GM03348 (cell line): ENCODE measurements at places on chromosomes 2 and 18.

- no peak for DNase-seq
Measured at GRCh38 chr2:231168460-231169139, 29.8 kb upstream of the ARMC9 start.

- no peak for DNase-seq
Measured at GRCh38 chr2:72136331-72136730, 11.3 kb downstream of the CYP26B1 start.

GRCh38 chr2:215431778-215432758, 3.8 kb downstream of the FN1 start:
- no peak for DNase-seq

DNA sequence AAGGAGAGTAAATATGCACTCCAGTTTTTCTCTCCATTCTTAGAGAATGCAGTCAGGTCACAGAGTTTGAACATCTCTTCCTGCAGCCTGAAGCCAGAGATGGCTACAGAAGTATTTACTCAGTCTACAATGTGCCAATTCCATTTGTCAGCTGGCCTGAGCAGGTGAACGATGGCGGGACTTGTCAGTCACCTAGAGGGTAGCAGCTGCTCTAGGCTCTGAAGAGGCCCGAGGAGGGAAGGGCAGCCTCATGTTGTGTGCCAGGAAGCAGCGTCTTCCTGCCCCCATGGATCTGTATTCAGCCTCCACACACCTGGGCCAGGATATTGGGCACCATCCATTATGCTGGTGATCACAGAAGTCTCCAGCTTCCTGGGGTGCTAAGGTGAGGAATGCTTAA, 316.7 kb upstream of the CHAC2 start:
- DNase-seq, result no peak

DNA sequence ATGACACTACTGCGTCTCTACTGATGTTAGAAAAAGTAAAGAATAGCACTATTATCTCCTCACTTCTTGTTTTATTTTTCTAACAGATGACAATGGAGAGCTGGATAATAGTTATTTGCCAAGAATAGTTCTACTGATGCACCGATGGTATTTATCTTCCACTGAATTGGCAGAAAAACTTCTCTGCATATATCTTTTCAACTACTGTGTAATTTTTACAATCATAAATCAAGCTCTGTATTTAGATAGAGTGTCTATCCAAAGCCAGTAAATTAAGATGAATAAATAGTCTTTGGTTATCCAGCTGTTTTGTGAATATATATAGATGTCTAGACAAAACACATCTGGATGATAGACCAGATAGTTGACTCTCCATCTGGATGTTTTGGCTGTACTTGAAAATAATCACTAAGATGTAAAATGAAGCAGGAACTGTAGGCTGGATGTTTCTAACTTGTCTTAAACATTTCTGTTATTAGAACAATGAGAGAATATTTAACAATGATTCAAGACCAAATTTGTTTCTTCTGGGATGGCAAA, 40.1 kb downstream of the RASGRP3 start:
- DNase-seq, result no peak

- no peak for DNase-seq
Measured at GRCh38 chr2:222217712-222218111, 81.1 kb downstream of the PAX3 start.

DNA sequence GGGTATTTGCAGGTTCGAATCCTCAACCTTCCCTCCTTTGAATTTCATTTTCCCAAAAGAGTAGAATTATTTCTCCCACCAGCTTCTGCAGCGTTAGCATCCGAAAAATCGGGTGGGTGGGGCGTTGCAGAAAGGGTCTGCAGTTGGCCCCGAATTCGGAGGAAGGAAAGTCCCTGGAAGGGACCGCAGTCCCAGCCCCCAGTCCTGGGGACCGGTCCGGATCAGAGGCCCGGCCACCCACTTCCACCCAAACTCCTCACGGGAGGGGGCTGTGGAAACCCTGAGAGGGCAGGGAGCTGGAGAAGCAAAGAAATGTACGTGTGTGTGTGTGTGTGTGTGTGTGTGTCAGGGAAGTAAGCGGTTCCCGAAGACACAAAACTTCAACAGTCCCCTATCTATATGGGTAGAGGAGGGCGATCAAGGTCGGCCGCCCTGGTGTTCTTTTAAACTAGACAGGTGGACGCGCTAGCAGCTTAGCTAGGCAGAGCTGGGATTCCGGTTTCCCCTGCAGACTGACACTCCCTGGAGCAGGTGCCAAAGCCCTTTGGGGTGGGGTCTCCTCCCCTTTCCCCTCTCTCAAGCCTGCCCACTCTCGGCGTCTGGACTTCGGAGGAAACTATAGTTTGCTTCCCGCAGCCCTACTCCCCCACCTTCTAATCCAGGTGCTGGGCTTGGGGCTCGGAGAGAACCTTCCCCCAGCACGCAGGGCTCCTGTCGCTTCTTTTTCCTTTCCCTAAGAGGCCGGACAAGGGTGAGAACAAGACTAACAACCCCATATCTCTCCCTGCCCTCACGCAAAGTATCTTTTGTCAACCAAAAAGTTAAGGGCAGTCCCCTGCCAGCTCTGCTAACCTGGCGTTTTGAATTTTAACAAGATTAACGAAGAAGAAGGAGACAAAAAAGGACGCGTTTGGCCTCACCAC, 4.8 kb upstream of the ONECUT2 start:
- no peak for DNase-seq

- no peak for DNase-seq
Measured at GRCh38 chr2:82339805-82340204, 2035.3 kb upstream of the LRRTM1 start.

DNA sequence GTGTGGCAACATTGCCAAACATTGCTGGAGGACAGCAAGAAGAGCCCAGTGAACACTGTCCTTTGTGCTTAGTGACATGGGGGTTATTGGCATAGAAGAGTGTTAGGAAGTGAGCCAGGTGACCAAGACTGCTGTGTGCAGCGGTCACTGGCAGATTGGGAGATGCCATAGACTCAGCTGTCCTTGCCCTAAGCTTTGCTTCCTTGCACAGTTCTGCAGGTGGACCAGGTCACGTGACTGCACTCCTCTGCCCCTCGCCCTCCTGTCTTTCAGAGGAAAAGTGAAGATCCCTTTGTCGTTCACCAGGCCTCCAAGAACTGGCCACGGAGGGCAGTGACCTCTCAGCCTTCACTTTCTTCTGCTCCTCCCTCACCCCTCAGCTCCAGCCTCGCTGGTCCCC, 215.6 kb upstream of the SMIM21 start:
- no peak for DNase-seq

- DNase-seq, result peak; percentile 54
Measured at GRCh38 chr18:32355896-32356295, 114.8 kb downstream of the GAREM1 start.

GRCh38 chr2:159002462-159003111, 34.1 kb downstream of the TANC1 start:
- DNase-seq, result no peak

DNA sequence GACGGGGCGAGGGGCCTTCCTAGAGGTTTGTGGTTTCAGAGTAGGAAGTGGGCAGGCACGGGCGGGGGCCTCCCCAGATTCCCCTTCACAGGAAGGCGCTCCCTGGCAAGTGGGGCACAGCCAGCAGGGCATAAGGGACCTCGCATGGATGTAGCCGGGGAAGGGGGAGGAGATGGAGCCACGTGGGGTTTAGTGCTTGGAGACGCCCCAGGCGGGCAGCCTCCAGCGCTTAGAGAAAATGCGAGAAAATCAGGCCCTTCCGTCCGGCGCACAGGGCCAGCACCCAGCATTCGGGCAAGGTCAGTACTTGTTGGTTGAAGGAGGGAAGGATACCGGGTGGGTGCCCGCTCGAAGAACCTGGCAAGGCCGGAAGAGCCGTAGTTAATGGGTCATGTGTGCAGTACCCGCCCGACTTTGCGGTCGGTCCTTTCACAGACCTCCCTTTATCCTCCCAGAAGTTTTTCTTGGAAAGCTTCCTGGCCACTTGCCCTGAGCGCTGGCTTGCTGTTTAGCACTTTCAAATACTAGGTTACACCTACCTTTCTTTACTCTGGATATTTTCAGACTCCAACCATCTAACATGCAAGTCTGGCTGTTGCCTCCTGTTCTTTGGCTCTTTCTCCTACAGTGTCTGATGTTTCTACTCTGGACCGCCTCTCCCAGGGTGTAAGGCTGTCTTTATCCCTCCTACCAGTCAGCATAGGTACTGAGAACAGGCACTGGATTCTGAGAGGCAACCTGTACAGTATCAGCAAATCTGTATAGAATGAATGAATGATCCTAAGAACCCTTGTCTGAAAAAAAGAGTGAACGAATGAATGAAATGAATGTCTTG, 78.1 kb downstream of the CIB4 start:
- DNase-seq, result no peak

DNA sequence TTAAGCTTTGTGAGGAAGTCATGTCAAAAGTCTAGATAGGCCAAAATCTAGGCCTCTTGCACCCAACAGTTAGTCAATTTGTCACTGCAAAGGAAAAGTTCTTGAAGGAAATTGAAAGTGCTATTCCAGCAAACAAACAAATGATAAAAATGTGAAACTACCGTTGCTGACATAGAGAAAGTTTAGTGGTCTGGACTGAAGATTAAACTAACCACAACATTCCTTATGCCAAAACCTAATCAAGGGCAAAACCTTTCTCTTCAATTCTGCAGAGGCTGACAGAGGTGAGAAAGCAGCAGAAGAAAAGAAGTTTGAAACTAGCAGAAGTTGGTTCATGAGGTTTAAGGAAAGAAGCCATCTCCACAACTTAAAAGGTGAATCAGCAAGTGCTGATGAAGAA, 44.0 kb upstream of the LRRTM4 start:
- DNase-seq, result no peak
